Stimulated activated CD4-positive, alpha-beta T cell treated with anti-CD3 and anti-CD28 coated beads, Interleukin-2, amount 100 ng/mL, for 48 hours (primary cell): ENCODE measurements at places on chromosomes 11 and 22.

GRCh38 chr22:18110194-18110953 is at the start of gene TUBA8:
TUBA8 (plus strand) TSS chr22:18110809; CDS start chr22:18110866, 57 bp downstream.
- peak; percentile 36 for DNase-seq

- DNase-seq: no peak
These were observed 301.8 kb upstream of the SORL1-AS1 start for GRCh38 chr11:121754598-121754997.

GRCh38 chr11:66686100-66686785 is 8.6 kb upstream of the RBM4B start:
- DNase-seq: no peak

DNA sequence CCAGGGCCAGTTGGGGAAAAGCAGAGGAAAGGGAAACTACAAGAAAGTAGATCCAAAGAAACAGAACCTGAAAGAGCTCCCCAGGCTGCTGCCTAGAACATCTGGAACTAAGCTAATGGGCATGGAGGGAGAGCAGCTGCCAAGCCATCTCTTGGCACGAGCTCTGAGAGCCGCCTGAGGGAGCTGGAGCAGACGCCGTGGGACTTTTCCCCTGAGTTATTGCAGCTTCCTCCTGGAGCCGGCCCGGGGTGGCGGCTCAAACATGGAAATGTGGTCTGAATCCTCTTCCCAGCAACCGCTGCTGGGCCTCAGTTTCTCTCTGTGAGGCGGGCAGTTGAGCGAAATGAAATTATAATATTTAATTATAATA is 41.8 kb downstream of the LIF start:
- DNase-seq: no peak

- DNase-seq: no peak
These were observed 19.1 kb downstream of the CYB5R2 start for GRCh38 chr11:7654195-7654705.

GRCh38 chr11:93732237-93732892 is 8.9 kb downstream of the TAF1D start:
- DNase-seq: no peak

- DNase-seq: no peak
These were observed 51.2 kb downstream of the CSTF3 start for GRCh38 chr11:33110083-33110482.

GRCh38 chr22:27911330-27911729 is 7.7 kb downstream of the PITPNB start:
- no peak for DNase-seq

- no peak for DNase-seq
These were observed 7.2 kb upstream of the BID start for GRCh38 chr22:17781319-17782031.

DNA sequence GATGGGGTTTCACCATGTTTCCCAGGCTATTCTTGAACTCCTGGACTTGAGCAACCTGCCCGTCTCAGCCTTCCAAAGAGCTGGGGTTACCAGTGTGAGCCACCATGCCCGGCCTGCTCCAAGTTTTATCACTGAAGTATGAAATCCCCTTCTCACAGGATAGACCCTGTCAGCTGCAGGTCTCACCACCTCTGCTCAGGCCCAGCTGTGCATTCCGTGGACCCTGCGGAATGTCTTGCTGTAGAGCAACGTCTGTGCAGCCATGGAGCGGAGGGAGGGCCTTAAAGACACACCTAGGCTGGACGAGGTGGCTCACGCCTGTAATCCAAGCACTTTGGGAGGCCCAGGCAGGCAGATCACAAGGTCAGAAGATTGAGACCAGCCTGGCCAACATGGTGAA is 625.4 kb downstream of the BRD1 start:
- DNase-seq: no peak

GRCh38 chr11:88378422-88379066 is 41.0 kb upstream of the CTSC start:
- DNase-seq: no peak

DNA sequence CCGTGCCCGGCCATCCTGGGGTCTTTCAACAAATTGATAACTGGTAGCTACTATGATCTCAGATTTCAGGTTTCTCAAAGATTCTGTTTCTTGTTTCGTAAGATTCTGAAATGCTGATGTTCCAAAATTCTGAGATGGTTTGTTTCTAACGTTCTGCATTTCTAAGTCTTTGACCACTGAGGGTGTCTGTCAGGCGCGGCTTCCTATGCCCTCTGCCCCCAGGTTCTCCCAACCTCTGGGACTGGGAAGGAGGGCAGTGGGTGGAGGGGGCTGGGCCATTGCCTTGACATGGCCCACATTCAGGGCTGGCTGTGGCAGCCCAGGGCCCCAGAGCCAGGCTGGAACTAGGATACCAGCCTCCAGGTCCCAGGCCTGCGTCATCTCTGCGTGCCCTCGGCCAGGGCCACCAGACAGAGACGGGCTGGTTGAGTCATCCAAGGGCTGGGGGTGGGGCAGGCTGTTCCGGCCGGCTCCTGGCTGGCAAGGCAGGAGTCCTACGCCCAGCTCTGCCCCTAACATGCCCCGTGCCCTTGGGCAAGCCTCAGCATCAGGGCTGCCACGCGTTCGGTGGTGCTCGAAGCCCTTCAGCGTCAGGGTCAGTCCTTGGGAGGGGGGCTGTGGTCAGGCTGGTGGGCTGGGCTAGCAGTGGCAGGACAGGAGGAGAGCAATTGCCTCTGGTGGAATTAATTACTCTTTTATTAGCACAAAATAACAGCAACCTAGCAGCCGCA is 5.2 kb downstream of the TMEM134 start:
- no peak for DNase-seq

GRCh38 chr11:34394771-34395300 is 37.0 kb upstream of the ABTB2 start:
- DNase-seq: no peak

DNA sequence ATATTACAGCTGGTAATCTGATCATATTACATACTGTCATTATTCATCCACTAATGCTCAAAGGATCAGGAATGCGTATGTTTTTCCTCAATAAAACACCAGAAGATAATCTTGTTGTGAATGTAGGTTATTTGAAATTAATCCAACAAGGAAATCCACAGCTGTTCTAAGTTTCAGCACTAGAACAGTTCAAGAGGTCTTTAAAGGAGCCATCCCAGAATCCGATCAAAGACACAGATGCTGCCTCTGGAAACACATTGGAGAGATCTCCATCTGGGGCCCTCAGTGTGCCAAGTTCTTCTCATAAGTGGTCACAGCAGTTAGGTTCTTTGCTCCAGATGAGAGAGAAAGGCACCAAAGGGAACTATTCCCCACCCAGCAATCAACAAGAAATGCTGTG is 1955.1 kb upstream of the RAG2 start:
- no peak for DNase-seq

DNA sequence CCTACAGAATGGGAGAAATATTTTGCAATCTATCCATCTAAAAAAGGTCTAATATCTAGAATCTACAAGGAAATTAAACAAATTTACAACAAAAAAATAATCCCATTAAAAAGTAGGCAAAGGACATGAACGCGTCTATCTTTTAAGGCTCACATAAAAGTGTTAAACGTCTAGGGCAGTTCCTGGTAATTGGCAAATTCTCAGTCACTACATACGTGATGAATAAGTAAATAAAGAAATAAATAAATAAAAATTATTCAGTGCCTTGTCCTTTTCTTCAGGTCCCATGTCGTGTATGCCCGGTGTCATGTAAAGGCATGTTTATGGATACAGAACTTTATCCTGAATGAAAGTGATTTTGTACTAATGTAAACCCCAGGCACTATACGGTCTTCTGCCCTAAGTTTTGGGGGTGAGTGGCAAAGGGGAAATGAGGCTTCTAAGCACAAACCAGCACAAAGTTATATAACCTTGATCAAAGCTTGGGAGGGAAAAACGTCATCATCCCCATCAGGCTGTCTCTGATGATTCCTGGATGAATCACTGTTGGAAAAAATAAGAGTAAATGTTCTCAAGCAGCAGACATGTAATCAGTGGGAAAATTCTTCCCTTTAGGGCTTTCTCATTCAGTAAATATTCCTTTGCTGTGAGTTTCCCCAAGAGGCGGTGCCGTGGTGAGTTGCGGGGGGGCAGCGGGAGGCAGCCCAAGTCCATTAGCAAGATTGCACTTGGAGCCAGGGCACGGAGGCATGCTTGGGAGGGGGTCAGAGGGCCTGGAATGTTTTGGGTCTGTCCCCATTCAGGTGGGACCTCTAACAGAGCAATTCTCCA is 30.4 kb upstream of the MICAL2 start:
- DNase-seq: no peak

GRCh38 chr22:46436595-46437175 is 100.7 kb downstream of the CELSR1 start:
- no peak for DNase-seq

- no peak for DNase-seq
These were observed 9.0 kb downstream of the CSNK2A3 start for GRCh38 chr11:11344045-11344444.

GRCh38 chr11:126339073-126339862 is 16.2 kb upstream of the ST3GAL4 start:
- no peak for DNase-seq

DNA sequence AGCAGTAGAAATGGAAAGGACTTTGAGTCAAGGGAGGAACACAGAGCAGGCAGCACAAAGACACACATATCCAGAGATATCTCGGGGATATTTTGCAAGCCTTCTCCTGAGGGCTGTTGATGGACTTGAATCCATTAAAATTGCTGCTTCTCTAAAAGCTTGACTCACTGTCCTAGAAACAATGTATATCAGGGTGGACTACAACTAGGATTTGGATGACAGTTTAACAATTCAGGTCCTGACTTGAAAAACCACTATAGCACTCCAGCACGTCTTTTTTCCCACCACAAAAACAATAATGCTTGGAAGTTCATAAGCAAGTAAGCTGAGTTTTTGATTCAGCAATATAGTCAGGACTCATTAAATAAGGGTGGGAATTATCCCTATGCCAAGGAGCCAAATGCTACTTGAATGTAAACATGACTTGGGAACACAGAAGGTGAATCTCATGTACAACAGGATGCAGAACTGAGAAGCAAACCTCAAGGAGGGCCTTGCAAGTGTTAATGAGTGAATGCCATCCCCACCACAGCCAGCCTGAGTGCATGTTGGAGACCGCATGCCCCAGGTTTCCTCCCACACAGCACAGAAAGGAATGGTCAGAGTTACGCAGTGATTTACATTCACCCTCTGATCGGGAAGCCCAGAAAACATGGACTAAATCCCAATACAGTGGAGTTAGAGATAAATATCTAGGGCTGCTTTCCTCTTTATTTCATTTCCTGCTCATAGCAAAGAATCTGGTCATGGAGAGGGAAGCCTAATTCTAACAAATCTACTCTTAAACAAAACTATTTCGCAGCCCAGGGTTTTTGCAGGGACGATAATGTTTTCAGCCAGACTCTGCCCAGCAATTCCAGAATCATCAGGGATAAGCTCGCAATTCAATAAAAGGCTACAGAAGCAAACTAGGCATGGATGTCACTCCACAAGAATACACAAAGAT is 98.4 kb upstream of the OR9G4 start:
- no peak for DNase-seq

DNA sequence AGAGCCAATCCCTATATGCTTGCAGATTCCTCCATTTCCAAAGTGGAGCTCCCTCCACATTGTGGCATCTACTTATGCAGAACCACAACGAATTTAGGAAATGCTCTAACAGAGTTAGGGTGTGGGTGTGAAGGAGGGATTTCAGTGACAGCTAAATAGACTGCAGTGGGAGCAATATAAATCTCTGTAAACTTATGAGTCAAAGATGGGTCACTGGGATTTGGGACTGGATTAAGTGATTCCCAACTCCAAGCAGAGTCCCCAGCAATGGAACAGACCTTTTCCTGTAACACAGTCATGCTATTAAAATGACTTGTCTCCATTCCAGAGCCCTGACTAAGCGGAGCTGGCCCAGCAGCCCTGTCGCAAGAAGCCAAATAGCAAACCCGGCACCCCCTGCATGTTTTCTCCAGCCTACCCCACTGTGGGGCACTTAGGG is 36.6 kb downstream of the RPL27A start:
- DNase-seq: no peak

DNA sequence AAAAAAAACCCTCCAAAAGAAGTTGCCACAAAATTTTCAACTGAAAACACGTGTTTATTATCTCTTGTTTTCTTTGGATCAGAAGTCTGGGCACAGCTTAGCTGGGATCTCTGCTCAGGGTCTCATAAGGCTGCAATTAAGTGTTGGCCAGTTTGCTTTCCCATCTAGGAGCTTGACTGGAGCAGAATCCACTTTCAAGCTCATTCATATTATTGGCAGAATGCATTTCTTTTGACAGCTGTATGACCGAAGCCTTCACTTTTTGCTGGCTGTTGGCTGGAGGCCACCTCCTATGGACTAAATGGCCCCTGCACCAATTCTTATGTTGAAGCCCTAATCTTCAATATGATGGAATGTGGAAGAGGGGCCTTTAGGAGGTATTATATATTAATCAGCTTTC is 139.6 kb downstream of the DDX10 start:
- no peak for DNase-seq

DNA sequence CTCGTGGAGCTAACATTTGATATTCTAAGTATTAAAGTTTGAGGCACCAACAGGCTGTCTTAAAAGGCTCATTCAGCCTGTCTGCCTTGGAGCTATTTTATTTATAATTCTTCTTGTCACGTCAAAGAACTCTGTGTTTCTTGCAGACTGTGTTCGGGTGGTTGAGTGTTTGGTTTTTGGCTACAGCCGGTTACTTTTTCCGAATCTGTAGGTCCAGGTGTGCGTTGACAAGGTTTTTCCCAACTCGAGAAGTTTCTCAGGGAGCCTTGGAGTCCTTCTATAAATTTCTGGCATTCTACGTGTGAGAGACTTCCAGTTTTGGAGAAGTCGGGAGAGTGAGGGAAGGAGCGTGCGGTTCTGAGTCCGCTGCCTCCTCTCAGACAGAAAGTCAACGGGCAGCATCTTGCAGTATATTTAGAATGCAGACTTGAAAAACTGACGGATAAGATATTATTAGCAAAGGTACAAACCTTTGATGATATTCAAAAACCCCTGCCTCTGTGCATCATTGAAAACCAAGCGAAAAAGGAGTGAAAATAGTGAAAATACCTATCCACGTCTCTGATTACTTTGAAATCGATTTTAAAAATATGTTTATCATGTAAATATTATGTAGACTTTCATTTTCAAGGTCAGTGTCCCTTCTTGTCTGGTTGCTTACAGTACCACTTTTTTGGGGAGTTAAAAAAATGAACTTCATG is 85.2 kb upstream of the PPARA start:
- no peak for DNase-seq

- DNase-seq: no peak
These were observed 47.5 kb downstream of the SC5D start for GRCh38 chr11:121340032-121340580.

GRCh38 chr11:70315716-70316115 is 45.2 kb downstream of the PPFIA1 start:
- no peak for DNase-seq

GRCh38 chr11:61690706-61691379 is 10.7 kb downstream of the DAGLA start:
- no peak for DNase-seq
